Renal cortical epithelial cell (primary cell): ENCODE measurements at places on chromosomes 7 and 10. TPM values are rescaled to one million over a fixed set of nuclear protein-coding genes. Genes with fewer than 3 reads are reported as not detected.

DNA sequence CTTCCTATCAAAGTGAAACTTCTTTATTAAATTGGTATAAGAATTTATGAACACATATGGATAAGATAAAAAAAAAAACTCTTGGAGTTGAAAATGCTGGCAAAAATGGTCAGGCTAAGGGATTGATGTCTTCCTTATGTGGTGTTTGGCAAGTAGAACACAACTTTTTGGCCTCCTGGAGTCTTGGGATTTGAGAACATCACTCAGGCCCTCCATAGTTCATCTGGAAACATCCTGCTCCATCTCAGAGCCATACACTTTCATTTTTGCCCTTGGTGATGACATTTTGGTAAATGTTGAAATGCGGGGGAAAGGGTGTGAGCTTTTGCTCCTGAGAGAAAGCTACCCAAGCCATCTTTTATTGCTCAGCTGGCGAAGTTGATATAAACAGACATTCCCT is 27.5 kb upstream of the BTBD16 start:
- no peak for DNase-seq

DNA sequence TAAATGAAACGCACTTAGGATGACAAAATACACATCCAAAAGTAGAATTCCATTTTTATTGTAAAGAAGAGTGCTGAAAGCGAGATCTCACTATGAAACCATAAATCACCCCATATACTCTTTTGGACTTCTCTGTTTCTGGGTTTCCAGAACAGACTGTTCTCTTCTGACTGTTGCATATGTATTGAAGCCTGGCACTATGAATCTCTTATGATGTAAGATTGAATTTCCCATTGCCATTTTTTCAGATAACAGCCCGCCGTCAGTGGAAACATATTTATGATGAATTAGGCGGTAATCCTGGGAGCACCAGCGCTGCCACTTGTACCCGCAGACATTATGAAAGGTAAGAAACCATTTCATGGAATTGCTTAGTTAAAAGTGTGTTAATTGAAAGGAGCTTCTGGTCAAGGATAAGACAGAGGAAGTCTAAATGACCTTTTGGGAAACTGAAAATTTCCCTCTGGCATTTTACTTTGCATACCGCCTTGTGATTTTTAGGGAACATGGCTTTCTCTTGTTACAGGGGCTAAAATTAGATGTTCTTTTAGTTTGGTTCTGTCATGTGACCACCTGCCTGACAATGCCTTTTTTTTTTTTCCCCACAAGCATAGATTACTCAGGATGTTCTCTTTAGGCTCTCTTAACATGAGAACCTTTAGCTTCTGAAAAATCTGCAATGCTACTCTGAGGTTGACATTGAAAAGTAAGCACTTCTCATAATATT is 168.1 kb downstream of the ARID5B start:
- no peak for DNase-seq

- no peak for DNase-seq
These were observed 121.5 kb downstream of the SEC23IP start for GRCh38 chr10:120014031-120014430.

GRCh38 chr10:104080762-104081161 is 4.9 kb downstream of the COL17A1 start:
- DNase-seq: peak; percentile 52

GRCh38 chr7:22640269-22640668 is 86.7 kb upstream of the IL6 start:
- no peak for DNase-seq

GRCh38 chr7:24757353-24758275 is at the start of gene GSDME:
TSS of gene GSDME (minus strand) at chr7:24757464. CDS start at chr7:24749774, 7,690 bp downstream.
- DNase-seq: peak; percentile 56

DNA sequence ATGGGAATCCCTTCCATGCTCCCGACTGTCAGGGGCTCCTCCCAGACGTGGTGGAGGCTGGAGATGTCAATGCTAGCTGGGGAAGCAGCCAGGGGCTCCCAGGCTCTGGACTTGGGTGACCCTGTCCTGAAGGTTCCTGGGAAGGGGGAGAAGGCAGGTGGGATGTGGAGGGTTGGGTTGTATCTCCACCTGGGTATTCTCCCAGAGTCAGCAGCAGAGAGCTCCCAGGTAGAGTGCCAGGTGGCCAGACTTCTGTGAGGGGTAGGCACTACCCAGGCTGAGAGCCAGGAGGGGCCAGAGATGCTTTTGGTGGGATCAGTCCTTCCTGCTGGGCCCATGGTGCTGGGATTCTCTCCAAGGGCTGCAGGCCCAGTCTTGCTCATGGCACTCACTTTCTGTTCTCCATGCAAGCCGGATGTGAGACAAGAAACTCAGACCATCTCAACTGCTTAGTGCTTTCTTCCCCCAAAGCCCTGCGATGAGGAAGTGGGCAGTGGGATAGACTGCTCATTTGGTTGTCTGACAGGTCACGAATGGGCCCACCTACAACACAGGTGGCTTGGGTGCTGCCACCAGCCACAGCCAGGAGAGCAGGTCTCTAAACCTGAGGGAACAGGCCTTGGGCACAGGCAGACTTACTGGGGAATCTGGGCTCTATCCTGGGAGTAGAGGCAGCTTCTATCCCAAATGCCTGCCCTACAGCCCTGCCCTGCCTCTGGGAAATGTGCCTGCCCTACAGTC is 52.5 kb upstream of the CAMK2B start:
- DNase-seq: no peak

DNA sequence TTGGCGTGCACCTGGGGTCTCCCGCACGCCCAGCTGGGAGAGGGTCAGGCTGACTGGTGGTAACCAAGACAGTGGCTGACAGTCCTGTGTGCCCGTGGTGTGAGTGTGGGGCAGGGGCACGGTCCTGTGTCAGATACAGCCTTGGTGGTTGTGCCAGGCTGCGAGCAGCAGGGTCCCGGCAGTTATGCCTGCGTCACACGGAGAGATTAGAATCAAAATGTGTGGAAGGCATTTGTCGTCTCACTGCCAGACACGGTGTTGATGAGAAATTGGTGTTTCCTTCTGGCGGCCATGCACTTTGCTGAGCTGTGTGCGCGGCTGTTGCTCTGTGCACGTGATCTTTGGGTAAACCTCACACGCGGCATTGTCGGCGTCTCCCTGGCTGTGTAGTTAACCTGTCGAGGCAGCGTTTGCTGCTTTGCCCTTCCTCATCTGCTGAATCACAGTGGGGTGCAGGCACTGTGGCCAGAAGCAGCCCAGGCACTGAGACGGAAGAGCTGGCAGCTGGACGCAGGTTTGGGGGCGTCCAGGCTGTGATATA is 87.7 kb downstream of the NKX6-2 start:
- no peak for DNase-seq

Gene SPDYE16
- total RNA-seq: 0.25 TPM in 1 of 2 replicates, not detected in the other

- no peak for DNase-seq
These were observed 31.4 kb upstream of the RSU1 start for GRCh38 chr10:16848562-16849154.

DNA sequence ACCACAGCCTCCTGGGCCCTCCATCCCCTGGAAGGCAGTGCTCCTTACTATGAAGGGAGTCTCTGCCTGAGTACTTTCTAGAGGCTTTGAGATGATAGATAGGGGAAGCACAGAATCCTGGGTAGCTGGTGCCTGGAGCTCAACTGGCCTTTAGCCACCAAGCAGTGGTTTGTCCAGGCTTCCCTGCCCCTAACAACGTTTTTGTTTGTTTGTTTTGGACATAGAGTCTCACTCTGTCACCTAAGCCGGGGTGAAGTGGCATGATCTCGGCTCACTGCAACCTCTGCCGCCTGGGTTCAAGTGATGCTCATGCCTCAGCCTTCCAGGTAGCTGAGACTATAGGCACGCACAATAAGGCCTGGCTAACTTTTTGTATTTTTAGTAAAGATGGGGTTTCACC is 289.4 kb downstream of the PLXNA4 start:
- DNase-seq: no peak

DNA sequence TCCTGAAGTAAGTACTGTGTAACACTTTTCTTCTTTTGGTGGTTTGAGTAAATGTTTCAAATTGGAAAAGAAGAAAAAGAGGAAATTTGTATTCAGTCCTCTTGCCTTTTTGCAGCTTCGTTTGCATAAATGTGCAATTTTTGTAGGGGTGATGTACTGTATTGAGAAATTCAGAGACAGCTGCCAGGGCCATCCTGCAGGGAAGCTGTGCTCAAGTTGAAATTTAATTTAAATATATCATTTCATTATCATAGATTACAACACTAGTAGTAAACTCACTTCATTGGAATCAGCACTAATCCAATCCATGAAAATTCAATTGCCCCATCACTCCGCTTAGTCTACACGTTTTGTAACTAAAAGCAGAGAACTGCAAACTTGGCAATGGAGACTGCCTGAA is 415.4 kb downstream of the DNAJB9 start:
- no peak for DNase-seq

Gene TNKS2
- 57.5 and 70.9 TPM in 2 replicates for total RNA-seq

Gene FAM25C
- not detected in 2 replicates for total RNA-seq

DNA sequence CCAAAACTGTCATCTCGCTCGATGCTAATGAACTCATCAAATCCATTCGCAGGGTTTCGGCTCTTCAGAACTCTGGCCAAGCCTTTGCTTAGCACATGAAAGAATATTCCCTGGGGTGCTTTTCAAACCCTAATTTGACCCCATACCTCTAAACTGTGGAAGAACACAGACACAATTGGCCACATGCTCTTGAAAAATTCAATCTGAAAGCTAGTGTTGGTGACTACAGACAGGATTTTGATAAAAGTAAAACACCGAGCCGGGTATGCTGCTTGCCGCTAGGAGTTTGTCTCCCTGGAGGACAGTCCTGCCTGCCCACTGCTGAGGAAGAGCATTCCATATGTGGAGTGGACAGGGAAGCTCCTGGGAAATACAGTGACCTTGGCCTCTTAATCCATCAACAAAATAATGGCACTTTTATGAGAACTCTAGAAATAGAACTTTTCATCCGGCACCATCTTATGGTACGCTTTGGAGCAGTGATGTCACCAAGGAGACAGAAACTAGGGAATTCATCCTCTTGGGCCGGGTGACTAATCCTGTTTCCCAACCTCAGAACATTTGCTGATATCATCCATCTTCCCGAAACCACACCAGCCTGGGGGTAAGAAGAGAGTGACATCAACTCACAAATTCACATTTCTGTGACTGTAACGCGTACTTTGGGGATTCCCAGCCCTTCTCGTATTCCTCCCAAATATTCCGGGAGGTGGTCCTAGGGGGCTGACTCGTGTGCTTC is 34.2 kb downstream of the MTURN start:
- peak; percentile 78 for DNase-seq

DNA sequence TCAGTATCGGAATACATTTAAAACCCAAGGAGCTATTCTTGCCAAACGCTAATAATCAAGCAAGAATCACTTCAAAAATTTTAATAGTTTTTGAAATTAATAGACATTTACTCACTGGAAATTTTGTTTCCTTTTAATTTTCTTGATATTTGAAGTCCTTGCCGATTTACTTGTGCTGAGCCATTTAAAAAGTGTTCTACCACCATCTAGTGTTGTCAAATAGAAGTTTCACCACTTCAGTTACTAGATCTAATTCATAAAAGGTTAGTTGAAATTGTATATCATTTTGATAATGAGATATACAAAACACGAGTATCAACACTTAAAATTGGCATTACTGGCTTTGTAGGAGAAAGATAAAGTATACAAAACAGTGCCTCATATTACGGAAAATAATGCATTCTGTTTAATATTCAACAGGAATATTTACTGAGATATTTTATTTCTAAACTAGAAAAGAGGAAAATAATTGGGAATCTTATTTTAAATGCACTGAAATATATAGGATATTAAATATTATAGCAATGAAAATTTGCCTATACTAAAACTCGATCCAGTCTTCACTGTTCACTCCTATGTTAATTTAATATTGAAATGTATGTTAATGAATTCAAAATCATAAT is 664.8 kb upstream of the SEMA3D start:
- peak; percentile 70 for DNase-seq

Gene PRR15
- total RNA-seq: 10.6 and 11.2 TPM in 2 replicates

GRCh38 chr7:129466796-129467195 is 32.6 kb downstream of the STRIP2 start:
- DNase-seq: no peak

Gene TMEM213
- total RNA-seq: 1.2 TPM in 1 of 2 replicates, not detected in the other

- DNase-seq: peak; percentile 46
These were observed 21.7 kb downstream of the RAB18 start for GRCh38 chr10:27525819-27526218.

GRCh38 chr10:53003094-53003493 is 230.5 kb upstream of the MBL2 start:
- DNase-seq: no peak

Gene CTTNBP2
- 4.3 and 47.5 TPM in 2 replicates for total RNA-seq

DNA sequence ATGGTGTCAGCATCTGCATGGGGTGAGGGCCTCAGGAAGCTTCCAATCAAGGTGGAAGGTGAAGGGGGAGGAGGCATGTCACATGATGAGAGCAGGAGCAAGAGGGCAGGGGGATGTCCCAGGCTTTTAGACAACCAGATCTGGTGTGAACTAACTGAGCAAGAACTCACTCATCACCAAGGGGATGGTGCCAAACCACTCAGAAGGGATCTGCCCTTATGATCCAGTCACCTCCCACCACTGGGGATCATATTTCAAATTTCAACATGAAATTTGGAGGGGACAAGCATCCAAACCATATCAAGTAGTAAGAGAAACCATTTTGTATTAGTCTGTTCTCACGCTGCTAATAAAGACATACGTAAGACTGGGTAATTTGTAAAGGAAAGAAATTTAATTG is 33.6 kb downstream of the THNSL1 start:
- no peak for DNase-seq

Gene LRRC27
- 3.1 and 16.4 TPM in 2 replicates for total RNA-seq

GRCh38 chr7:4800926-4801838 is 25.8 kb downstream of the AP5Z1 start:
- DNase-seq: no peak
